Nephron progenitor cell (in vitro differentiated cells): ENCODE measurements at places on chromosomes 2 and 18.

DNA sequence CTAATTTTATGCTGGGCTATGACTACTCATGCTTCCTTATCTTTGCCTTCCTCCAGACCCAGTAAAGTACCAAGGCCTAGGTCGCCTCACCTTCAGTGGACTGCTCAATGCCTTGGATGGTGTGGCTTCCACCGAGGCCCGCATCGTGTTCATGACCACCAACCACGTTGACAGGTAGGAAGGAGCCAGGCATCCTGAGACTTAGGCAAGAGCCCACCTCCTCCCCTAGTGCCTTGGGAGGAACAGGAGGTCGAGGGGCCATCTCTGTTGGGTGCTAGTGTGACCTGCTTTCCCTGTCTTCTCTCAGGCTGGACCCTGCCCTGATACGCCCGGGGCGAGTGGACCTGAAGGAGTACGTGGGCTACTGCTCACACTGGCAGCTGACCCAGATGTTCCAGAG is 3.3 kb downstream of the BCS1L start:
- DNase-seq = no peak

- DNase-seq = no peak
These were observed 6.7 kb downstream of the TMBIM1 start for GRCh38 chr2:218285604-218286003.

GRCh38 chr2:159677654-159678053 is 34.7 kb upstream of the MARCHF7 start:
- no peak for DNase-seq

DNA sequence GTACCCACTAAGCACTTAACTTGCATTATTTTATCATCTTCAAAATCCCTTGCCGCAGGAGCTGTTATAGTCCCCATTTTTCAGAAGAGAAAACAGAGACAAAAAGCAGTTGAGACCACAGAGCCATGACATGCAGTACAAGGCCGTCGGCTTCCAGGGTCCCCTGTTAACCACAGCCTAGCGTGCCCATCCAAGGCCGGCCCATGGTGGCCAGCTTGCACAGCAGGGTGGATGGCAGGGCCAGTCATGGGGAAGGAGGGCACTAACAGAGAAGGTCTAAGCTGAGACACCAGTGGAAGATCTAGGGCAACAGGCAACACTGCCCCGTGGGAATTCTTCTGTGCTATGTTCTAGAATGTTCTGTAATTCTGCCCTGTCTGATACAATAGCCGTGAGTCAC is 192.6 kb upstream of the ID2 start:
- no peak for DNase-seq

DNA sequence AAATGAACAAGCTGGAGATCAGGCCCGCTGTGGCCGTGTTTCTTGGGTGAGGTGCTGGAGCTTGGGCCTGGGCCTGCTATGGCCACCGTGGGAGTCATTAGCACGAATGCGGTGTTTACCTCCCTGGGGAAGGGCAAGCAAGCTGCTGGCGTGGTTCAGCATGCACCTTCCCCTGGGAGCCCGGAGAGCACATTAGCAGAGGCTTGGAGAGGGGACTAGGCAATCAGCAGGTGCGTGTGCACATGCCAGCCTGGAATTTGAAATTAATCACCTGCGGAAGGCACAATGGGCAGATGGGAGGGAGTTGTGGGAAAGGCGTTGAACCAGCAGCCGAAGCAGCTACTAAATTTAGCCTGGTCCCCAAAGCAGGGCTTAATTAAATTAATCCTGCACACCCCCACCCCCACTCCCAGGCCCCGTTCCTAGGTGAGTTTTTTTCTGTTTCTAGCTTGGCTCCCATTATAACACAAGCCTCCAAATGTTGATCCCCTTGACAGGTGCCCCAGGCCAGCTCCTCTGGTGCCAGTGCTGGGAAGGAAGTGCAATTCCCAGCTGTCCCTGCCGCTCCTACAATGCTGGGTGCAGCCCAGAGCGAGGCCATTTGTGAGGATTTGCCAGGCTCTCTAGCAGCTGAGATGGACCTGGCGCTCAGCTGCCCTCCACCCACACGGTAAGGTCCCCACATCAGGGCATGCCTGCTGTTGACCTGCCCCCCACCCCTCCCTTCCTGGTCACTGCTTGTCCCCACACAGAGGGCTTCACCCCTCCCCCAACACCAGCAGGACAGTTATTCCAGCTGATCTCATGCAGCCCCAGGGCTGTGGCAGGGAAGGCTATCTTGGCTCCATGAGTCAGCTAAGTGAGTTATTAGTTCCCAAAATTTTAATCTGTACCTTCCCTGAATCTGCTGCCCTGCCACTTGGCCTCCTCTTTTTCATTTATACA is 115.0 kb downstream of the ZBTB7C start:
- DNase-seq = no peak

DNA sequence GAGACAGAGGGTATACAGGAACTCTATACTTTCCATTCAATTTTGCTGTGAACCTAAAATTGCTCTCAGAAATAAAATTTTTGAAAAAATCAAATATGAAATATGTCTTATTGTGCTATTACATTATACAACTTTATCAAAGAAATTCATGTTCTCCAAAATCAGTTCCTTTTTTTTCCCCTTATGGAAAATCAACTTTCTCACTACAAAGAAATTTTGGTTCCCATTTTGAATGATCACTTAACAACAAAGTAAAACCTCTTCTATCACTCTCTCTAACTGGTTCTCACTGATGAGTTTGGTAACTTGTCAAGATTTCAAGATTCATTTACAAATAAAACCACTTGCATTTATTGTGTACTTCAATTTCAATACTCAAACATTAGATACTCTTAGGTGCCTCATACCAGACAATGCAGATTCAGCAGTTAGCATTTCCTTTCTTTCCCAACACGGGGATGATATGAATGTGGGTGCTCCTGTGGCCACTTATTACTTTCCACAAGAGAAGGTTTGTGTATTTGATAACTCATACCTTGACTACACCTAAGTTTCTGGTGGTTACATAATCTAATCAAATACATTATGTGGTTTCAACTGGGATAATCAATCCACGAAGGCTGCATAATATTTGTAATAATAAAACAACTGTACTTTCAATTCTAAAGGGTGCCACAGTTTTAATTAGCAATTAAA is 6.4 kb downstream of the PSME4 start:
- DNase-seq = no peak

DNA sequence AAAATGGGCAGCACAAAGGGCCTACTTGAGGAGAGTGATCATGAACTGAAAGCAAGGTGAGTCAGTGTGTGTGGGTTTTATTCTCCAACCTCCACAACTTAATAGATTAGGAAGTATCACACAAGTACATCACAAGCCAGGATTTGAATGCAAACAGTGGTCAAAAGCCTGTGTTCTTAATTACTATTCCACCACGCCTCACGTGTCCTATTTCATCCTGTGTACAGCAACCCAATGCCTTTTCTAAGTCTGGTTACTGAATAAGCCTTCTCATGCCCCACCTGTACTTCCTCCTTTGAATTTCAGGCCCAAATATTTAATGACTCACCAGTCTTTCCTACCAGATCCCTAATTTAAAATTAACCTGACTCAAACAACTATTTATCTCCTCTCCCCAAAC is 755.7 kb upstream of the SLC8A1 start:
- DNase-seq = no peak

DNA sequence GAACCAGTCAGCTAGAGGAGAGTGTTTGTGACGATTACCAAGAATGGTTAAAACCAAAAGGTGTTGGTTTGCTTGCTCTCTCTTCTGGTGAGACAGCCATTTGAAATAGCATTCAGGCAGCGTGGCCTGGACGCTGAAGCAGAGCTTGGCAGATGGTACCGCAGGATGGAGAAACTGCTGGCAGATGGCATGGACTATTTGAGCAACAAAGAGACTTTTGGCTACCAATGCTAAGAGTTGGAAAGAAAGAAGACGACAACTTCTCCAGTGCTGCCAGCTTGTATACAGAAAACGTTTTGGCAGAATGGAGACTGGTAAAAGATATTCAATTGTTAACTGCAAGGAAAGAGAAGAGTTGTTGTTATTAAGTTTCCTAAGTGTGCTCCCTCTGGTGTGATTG is 315.0 kb downstream of the PARD3B start:
- no peak for DNase-seq

GRCh38 chr18:27558388-27559155 is 373.5 kb upstream of the CHST9 start:
- no peak for DNase-seq

GRCh38 chr2:98177986-98178385 is 91.0 kb downstream of the VWA3B start:
- DNase-seq = no peak

DNA sequence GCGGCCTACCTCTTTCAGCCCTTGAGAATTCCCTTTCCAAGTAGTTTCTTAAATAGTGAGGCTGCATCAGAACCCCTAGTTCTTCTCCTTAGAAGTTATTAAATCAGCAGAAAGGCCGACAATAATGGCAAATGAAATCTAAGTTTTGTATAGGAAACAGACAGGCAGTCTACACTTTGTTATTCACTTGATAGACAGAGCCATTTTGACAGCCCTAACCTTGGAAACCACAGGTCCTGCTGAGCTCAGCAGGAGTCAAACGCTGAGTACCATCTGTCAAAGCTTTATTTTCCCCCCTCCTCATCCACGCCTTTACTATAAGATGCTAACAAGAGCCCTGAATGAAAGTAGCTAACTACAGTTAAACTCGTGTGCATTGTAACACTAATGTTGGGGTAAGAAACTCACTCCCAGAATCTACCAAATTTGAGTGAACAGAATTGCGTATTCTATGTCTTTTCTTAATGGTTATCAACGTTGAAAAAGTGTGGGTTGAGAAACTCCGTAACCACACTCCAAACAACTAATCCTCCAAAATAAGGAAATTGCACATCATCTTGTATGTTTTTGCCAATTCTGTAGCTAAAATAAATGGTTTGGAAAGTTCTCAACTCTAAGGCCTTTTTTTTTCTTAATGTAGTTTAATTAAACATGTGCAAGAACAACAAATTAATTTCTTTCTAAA is 90.6 kb upstream of the EFEMP1 start:
- no peak for DNase-seq

DNA sequence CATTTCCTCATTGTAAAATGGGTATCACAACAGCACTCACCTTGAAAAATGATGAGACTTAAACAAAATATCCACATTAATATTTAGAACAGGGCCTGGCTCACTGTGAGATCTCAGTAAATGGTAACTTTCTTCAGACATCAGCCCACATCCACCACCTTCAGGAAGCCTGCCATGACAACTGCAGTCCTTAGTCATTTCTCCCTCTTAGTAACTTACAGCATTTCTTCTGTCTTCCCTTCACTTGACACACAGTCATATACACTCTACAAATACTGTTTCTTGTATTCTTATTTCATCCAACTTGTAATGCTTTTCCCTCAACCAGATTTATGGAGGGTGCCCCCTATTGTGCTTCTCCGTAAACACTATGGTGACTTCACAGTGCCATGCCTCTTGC is 263.0 kb downstream of the ZNF516 start:
- DNase-seq = no peak

GRCh38 chr2:74593826-74594772 is 39.6 kb downstream of the DOK1 start:
- DNase-seq = no peak

DNA sequence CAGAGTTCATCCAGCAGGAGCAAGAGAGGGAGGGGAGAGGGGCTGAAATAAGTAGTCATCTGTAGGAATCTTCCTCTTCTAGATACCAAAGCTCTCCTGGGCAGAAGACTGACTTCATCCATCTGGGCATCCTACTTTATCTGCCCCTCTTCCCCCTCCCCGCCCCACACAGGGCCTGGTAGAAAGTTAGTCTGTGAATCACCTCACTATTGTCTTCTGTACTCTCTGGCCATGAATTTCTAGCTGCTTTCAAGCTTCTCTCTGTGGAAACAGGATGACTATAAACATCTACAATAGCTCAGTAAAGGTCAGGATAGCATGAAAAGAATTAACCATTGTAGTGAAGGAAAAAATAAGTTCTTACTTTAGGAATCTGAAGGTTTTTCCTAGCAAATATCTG is 47.7 kb upstream of the RNU4ATAC start:
- no peak for DNase-seq

DNA sequence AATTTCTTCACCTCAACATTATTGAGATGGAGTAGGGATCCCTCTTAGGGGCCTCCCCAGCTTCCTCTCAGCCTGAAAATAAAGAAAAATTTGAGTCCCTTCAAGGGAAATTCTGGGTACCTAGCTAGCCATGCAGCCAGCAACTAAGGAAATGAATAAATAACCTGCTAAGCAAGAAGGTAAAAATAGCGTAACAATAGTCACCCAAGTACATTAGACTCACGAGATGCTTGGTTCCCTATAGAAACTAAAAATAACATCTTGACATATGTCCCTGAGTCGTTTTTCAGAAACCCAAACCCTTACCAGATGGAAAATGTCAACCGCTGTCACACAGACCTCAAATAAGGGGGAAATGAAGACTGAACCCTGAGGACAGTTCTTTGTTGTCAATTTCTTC is 51.9 kb downstream of the CACNB4 start:
- DNase-seq = no peak

DNA sequence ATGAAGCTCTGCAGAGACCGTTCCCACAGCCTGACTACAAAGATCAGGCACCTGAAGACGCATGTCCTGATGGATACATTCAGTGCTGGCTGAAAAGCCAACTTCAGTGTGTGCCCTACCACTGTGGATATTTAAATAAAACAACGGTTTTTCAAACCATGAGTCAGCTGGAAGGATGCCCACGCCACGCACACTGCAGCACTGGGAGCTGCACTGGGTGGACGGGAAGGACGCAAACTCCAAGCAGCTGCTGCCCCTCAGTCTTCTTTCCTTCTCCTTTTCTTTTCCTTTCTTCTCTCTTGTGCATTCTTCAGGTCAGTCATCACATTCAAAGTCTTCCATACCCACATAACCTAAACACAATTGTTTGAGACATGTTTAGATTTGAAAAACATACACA is 7.9 kb downstream of the TMEM18 start:
- no peak for DNase-seq

DNA sequence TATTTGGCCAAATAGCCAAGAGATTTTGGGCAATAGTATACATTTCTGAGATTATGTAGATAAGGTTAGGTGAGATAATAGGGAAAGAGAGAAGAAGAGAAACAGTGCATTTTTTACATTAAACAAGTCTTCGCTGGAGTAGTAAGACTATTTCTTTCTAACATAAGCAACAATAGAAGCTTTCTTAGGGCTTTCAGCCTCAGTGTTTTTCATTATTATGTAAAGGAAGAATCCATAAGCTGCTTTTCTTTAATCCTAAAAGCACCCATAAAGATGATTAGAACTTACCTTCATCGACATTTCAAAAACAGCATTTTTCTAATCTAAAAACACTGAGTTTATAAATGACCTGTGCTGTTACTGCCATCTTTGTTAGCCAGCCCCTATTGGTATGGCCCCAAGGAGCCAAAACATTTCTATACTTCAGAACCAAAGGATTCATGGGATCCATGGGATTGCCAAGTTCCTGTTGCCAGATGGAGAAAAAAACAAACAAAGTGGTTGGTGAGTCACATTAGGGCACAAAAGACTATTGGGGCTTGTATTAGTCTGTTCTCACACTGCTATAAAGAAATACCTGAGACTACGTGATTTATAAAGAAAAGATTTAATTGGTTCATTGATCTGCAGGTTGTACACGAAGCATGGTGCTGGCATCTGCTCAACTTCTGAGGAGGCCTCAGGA is 88.2 kb downstream of the SCG2 start:
- DNase-seq = no peak
